Anterior cingulate cortex (tissue), 58 donors: ENCODE measurements at places on chromosomes 1 and 21.

- no peak for DNase-seq
Observed at GRCh38 chr1:80529546-80529945, 1271.2 kb upstream of the ADGRL2 start.

- DNase-seq = peak; percentile 87
Observed at GRCh38 chr1:213987422-213987926, 299 bp upstream of the PROX1 start.

GRCh38 chr1:21924503-21925005 lies 12.6 kb downstream of the HSPG2 start:
- no peak for DNase-seq

- no peak for DNase-seq
Observed at GRCh38 chr1:89863165-89863830, 42.5 kb downstream of the LRRC8D start.
